ENCODE measurements at places on chromosomes 16 and 17. TPM values are rescaled to one million over a fixed set of nuclear protein-coding genes. Genes with fewer than 3 reads are reported as not detected.

- no peak for DNase-seq
These were observed 203.4 kb upstream of the FOXF1 start for GRCh38 chr16:86306811-86307513.

DNA sequence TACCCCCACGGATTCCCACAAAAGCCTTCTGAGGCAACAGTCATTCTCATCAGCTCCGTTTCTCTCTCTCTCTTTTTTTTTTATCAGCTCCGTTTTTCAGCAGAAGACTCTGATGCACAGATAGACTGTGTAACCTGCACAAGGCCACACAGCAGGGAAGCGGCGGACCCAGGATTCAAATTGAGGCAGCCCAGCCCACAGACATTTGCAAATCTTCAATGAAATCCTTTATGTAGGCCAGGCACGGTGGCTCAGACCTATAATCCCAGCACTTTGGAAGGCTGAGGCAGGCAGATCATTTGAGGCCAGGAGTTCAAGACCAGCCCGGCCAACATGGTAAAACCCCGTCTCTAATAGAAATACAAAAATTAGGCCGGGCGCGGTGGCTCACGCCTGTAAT is 2.4 kb upstream of the MEOX1 start:
- DNase-seq: no peak

GRCh38 chr17:19718041-19718612 is 1.7 kb upstream of the SLC47A2 start:
- no peak for DNase-seq

- no peak for DNase-seq
These were observed 21.0 kb upstream of the FLCN start for GRCh38 chr17:17258011-17258410.

DNA sequence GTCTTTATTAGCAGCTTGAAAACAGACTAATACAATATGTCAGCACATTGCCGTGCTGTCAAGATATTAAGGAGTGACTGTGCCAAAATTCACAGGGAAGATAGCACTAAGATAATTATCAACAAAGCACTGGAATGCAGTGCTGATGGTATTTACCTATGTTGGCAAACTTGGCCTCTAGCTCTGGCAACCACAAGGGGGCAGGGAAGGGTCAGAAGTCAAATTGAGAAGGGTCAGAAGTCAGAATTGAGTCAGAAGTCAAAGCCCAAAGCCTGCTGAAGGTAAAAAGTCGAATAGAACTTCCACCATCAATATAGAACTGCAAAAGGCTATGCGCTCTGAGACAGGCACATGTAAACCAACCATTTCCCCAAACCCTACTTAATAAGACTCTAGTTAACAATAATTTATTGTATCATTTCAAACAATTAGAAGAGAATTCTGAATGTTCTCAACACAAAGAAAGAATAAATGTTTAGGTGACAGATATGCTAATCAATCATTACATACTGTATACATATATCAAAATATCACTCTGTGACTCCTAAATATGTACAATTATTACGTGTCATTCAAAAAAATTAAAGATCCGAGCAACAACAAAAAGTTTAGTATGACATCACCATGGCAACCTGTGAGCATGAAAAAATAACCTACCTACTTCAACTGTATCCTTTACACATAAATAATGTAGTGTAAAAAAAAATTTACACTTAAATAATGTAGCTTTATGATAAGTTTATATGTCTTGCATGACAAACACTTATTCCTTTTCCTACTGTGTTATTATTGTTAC is 916.1 kb downstream of the KCNJ2 start:
- no peak for DNase-seq

DNA sequence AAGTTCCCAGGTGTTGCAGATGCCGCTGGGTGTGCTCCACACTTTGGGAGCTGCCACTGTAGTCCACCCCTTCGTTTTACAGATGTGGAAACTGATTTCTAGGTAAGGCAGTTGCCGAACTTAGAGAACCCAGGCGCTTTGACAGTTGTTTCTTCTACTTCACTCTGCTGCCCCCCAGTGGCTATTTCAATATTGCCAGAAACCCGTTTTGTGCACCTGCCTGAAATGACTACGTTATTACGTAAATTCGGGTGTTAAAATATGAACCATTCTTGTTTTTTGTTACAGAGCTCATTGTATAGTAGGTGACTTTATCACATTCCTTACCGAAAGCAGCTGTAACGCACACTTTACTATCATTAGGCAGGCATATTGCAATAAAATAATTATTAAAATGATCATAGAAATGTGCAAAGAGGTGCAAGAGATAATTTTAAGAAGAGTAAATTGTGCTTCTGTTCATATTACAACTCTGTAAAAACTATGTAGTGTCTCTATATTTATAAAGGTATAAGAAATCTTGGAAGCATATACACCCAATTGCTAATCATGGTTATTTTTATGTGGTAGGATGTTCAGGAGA is 44.9 kb downstream of the OTOA start:
- peak; percentile 81 for DNase-seq

The SALL1 gene
- not detected for total RNA-seq
